ENCODE measurements at places on chromosomes 6 and 20. TPM values are rescaled to one million over a fixed set of nuclear protein-coding genes. Genes with fewer than 3 reads are reported as not detected.

RAMACL gene
- 0.29 TPM for total RNA-seq

SCRT2 gene
- total RNA-seq, result not detected

PRL gene
- total RNA-seq, result not detected

GRCh38 chr6:62775427-62776022 lies 435.7 kb upstream of the FKBP1C start:
- no peak overlapping the region for H3K27ac ChIP-seq
- H3K4me3 ChIP-seq, result no peak overlapping the region
- no peaks in the 10 kb centered on the region for H3K27me3 ChIP-seq
- H3K4me1 ChIP-seq, result no peaks in the 10 kb centered on the region
- H3K36me3 ChIP-seq, result no peaks in the 10 kb centered on the region

GRCh38 chr20:1955217-1955616 lies 38.6 kb downstream of the PDYN start:
- no peak for DNase-seq
- H3K36me3 ChIP-seq, result no peaks in the 10 kb centered on the region
- H3K4me3 ChIP-seq, result no peak overlapping the region

DNA sequence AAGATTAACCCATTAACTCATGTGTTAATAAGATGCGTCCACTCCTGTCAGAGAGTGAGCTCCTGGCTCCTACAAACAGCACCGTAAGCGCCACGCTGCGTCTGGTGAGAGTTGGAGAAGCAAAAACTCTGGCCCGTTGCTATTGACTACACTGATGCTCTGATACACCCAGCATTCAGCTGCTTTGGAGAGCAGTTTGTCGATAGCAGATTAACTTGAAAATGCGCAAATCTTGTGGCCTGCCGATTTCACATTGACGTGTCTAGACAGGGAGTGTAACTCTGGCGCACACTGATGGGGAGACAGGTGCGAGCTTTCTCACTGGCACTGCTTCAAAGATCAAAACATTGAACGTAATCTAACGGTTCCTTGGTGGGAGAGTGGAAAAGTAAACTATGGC lies 151.7 kb upstream of the RPS6KA2 start:
- no peak for DNase-seq
- H3K27ac ChIP-seq, result no peak overlapping the region
- no peaks in the 10 kb centered on the region for H3K36me3 ChIP-seq

DNA sequence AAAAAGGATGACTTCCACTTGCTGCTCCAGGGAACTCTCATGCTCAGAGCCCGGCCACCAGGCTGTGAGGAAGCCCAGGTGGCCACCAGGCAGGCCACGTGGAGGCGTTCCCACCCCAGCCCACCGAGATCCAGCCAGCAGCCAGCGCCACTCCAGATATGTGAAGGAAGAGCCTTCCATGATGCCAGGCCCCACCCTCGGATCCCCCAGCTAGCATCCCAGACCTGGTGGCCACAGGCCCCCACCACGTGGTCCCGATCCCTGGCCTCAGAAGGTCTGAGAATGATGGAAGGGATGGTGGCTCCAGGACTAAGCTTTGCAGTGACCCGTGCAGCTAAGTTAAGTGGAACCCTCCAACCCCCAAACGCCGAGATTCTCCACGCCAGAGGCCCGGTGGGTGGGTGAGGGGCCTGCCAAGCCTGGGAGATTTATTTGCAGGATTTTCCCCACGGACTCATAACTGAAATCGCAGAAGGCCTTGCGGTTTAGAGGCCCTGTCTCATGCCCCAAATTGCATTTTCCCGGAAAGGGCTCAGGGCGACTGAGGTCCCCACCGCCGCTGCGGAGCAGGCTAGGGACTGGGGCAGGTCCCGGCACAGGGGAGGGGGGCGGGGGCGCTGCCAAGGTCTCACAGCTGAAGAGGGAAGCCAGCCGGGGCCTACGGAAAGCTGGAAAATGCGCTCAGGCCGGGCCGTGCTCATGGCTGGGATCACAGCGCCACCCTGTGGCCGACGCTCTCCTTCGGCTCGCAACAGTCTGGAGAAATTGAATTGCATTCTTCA lies 31.1 kb upstream of the CST7 start:
- H3K36me3 ChIP-seq, result no peaks in the 10 kb centered on the region
- no peak overlapping the region for H3K27ac ChIP-seq
- H3K4me1 ChIP-seq, result peaks cover 16% of the 10 kb centered on the region
- no peak overlapping the region for H3K4me3 ChIP-seq
- peaks cover 6% of the 10 kb centered on the region for H3K27me3 ChIP-seq

DNA sequence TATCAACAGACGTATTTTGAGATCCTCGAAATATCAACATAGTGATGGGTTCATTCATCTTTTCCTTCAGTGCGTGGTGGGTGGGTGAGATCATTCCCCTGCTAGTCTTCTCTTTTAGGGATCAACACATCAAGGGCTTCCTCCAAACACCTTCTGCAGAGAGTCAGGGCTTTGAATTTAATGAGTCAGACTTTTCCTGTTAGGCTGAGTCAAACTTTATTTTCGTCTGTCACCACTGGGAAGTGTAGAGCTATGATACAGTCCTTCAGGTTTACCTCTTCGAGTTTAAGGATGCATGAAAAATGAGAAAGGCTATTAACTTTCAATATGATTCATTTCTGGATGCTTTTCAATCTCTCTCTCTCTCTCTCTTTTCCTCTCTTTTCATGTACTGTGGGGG lies 189.1 kb downstream of the BMP2 start:
- no peak overlapping the region for H3K4me3 ChIP-seq
- H3K4me1 ChIP-seq, result no peaks in the 10 kb centered on the region
- no peaks in the 10 kb centered on the region for H3K36me3 ChIP-seq
- no peak for DNase-seq
- H3K27me3 ChIP-seq, result no peaks in the 10 kb centered on the region

DNA sequence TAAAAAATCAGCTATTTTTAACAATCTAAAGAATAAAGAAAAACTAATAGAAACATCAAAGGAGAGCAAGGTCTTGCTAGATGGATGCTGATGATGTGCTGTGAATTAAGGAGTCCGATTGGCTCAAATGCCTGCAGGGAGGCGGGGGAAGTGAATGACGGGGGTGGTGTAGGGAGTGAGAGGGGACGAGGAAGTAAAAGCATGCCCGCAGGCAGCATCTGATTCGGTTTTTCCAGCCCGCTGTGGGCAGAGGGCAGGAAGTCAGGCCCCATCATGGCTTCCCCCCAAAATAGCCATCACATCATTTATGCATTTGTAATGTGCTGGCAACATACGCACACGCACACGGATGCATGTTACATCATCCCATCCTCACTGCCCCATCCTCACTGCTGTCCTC lies 10.3 kb downstream of the RSPO4 start:
- H3K27me3 ChIP-seq, result peaks cover 18% of the 10 kb centered on the region
- no peak overlapping the region for H3K4me3 ChIP-seq
- no peaks in the 10 kb centered on the region for H3K36me3 ChIP-seq
- no peak overlapping the region for H3K27ac ChIP-seq
- no peaks in the 10 kb centered on the region for H3K4me1 ChIP-seq

- H3K36me3 ChIP-seq, result no peaks in the 10 kb centered on the region
- no peak overlapping the region for H3K27ac ChIP-seq
- H3K4me1 ChIP-seq, result no peaks in the 10 kb centered on the region
These were observed 677.4 kb upstream of the CITED2 start for GRCh38 chr6:140051521-140052512.

- H3K27ac ChIP-seq, result peak overlapping the region; percentile 18
- H3K36me3 ChIP-seq, result peaks cover 4% of the 10 kb centered on the region
- no peak overlapping the region for H3K4me3 ChIP-seq
- H3K27me3 ChIP-seq, result no peaks in the 10 kb centered on the region
- no peak for DNase-seq
These were observed 56.1 kb upstream of the SGK1 start for GRCh38 chr6:134373993-134374392.

All from activated T-helper 1 cell treated with anti-CD3 and anti-CD28 coated beads, Interleukin-12 subunit alpha, Interleukin-12 subunit beta, Interleukin-2, Interleukin-4 antibody, amounts not matched to agents 30 ng/mL and 10 ng/mL and 1 ng/mL, durations not matched to agents 14 hours and 24 hours and 36 hours (primary cell).